ENCODE measurements at places on chromosomes 7 and 10.

DNA sequence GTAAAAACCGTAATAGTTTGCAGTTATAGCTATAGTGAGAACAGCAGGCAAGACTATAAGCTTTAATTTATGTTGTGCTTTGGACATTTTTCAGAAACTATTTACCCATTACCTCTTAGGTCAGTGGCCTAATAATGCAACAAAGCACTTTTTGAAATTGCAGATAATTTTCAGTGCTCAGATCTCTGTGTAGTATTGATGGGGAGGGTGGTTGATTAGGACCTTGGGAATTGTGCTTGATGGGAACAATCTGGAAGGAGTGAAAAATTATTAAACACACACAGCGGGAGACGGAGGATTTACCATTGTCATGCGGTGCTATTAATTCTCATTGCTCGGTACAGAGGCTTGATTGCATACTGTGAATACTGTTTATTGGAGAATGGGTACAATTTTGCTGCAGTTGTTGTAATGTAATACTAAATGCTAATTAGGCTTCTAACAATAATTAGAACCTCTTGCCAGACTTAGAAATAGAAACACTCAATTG lies 304.8 kb downstream of the LRMDA start:
- no peak for DNase-seq

- no peak for DNase-seq
Observed at GRCh38 chr7:110309941-110310340, 781.0 kb upstream of the LRRN3 start.

GRCh38 chr10:11691319-11691755 lies 50.8 kb upstream of the ECHDC3 start:
- no peak for DNase-seq

GRCh38 chr10:76172020-76172419 lies 740.6 kb downstream of the LRMDA start:
- no peak for DNase-seq

DNA sequence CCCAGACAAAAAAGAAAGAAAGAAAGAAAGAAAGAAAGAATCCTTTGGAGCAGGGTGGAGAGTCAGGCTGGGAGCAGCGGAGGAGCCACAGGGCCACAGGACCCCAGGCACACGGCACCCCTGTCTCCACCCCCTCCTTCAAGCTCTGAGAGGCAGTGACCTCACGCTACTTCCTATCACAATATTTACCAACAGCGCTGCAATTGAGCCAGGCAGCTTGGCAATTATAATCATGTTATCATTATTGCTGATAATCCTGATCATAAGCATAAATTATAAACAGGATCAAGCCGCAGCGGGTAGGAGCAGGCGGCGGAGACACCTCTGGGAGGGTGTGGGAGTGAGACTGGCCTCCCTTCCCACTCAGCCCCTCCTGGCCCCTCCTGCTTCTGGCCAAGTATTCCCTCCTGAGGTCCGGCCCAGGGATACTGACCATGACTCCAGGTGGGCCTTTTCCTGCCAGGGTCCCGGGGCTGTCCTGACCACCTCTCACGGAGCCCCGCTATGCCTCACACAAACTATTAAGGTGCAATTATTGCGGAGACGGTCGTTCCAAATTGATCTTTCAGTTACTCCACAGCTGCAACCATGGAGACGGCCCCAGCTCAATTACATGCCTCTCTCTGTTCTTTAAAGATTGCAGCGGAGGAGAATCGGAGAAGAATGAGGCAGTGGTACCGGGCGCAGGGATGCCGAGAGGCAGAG lies 10.0 kb upstream of the GTF2IRD1 start:
- no peak for DNase-seq

GRCh38 chr7:111356941-111357340 lies 205.4 kb downstream of the IMMP2L start:
- DNase-seq = no peak

DNA sequence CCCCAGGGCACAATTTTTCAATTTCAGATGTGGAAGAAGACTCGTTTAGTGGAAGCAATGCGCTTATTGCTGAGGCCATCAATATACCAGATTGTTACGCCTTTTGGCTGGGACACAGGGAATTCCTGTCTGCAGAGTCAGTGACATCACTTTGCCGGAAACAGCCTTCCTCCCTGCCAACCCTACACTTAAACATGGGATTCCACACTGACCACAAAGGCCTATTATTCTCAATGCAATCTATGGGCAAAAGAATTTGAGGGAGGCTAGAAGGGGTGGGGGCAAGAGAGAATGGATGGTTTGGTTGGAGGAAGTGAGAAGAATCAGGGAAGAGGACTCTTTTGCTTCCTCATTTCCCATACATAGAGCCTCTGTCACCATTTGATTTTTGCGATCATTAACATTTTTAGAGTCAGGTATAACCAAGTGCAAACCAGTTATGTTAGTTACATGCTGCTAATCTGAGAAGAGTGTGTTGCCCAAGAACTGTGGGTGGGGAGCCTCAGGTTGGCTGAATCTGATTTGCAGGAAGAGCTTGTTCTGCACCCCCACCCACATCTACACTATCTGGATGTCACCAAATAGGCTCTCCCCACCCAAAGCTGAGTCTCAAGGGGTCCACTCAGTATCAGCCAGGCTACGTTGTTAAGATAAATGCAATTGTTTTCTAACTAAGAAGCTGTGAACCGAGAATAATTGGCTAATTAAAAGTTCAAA lies 58.2 kb downstream of the ENTPD1 start:
- no peak for DNase-seq

DNA sequence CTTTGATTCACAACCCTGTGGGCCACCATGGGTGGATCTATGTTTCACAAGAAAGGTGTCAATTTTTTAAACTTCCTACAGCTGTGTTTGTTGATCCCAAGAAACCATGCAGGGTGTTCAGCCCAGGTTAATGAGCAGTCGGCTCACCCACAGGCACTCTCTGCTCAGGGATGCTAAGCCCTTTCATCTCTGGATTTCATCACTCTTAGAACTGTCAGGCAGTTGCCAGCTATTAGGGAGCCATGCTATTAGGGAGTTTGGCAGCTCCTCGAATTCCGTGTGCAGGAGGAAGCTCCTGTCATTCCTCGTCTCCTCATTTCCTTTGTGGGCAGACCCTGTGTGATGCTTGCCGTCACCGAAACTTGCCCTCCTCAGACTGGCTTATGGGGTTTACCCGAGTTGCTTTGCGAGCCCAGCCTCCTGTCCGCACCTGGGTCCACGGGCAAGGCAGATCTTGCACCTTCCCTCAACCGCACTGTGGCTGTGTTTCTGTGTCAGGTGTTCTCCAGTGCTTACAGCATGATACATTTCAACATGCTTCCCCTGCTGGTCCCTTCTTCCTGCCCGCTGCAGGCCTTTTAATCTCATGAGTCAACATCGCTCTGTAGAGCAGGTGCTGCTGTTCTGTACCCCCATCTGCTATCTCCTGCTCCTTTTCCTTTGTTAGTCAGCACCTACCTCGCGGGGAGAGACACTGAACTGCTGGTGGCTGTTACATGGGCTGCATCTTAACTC lies 509.8 kb downstream of the SUGCT start:
- no peak for DNase-seq

DNA sequence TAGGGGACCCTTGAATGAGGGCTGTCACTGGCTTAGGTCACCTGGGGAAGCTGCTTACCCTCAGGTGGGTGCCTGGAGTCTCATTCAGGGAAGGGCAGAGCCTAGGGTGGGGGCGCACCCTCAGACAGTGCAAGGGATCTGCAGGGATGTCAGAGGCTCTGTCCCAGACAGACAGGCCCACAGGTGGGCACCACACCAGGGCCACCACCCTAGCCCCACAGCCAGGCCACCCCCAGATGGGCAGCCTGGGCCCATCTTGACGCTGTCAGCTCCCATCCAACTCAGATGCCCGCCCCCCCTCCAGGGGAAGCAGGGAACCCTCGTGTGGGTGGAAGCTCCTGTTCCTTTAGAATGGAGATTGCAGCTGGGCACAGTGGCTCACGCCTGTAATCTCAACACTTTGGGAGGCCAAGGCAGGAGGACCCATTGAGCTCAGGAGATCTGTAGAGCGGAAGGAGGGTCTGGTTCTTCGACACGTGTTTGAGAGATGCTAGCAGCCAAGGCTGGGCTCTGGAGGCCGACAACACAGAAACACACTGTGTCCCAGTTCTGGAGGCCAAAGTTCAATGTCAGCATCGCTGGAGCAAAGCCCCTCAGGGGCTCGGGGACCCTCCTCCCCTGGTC lies 58.5 kb upstream of the DNAJB6 start:
- no peak for DNase-seq

GRCh38 chr10:103691267-103691666 lies 164.1 kb downstream of the SH3PXD2A start:
- DNase-seq = no peak

DNA sequence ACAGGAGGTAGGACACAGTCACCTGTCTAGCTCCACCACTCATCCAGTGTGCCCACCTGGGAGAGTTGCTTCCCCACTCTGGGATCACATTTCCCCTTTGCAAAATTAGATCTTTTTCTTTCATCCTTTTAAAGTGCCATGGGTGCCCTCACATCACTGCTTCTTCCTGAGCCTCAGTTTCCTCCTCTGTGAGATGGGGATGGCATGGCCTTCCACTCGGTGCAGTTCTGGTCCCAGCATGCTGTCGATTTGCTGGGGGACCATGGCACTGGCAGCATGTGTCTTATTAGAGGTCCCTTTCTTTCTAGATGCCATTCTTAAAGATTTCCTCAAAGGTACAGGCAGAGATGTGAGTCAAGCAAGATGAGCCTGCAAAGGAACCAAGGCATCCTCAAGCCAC lies 158.3 kb upstream of the ZMIZ1 start:
- no peak for DNase-seq

GRCh38 chr10:114347791-114348190 lies 56.5 kb downstream of the AFAP1L2 start:
- no peak for DNase-seq

DNA sequence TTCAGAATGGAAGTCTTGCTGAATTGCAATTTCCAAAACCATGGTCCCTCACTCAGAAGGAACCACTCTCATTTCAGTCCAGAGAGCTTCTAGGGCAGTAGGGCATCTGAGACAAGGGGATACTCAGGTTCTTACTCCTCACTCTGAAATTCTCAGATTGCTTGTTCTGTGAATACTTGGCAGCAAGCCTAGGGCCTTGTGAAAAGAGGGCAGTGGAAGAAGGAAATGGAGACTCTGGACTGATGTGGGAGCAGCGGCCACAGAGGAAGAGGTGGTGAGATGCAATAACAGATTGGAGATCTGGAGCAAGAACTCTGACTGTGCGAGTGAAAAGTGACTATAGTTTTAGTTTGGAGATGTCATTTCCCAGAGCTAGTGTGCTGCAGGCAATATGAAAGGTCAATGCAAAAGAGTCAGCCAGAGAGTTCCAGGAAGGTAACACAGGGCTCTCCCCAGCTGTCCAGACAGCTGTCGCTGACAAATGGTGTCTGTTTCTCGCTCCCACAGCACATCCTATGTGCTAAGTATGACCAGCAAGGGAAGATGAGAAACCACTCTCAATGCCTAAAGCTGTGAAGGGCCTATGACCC lies 291.6 kb upstream of the KIAA1217 start:
- no peak for DNase-seq

DNA sequence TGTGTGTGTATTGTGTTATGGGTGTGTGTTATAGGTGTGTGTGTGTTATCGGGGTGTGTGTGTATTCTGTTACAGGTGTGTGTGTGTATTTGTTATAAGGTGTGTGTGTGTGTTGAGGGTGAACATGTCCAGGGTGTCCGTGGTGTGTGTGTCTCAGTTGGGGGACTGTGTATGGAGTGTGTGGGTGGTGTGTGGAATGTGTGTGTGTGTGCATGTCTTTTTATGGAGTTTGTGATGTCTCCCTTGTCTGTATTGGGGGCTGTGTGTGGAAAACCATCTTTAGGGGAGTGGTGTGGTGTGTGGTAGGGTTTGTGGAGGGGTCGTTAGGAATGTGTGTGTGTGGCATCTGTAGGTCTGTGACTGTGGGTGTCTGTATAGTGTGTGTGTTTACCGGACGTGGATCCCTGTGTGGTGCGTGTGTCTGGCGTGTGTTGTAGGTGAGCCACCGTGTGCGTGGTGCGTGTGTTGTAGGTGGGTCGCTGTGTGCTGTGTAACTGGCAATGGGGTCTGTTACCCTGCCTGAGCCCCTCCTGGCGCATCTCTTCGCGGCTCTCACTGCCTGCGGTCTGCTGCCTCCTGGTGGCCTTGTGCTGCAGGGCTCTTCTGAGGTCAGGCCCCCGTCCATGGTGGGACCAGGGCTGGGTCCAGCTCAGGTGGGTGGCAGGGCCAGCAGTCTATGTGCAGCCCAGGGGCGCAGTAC lies 61.7 kb downstream of the PALD1 start:
- DNase-seq = no peak

- DNase-seq = no peak
Observed at GRCh38 chr10:66684581-66684980, 241.3 kb upstream of the LRRTM3 start.

- DNase-seq = no peak
Observed at GRCh38 chr10:133350950-133351329, 3.8 kb downstream of the PRAP1 start.

DNA sequence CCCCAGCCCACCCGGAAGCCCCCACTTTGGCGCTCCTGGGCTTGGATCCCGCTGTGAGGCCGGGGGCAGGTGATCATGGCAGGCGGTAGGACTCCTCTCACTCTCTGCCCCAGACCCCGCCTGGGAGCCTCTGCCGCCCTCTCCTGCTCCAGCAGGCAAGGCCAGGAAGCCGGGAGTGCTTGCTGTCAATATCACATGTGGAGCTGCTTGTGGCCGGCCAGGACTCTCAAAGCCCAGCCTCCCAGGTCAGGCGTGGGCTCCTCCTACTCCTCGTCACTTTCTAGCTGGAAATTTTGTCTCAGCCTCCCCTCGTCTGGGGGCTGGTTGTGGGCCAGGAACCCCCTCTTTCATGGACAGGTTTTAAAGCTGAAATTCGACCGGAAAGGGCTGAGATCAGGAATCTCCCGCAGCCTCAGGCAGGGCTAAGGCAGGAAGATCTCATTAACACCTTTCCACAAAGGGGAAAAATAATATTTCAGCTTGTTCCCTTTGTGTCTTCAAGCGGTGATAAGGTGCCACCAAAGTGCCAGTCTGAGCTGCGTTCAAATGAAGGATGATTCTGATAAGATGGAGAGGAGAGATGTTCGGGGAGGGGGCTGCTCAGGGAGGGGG lies 273.6 kb upstream of the PODXL start:
- DNase-seq = no peak

DNA sequence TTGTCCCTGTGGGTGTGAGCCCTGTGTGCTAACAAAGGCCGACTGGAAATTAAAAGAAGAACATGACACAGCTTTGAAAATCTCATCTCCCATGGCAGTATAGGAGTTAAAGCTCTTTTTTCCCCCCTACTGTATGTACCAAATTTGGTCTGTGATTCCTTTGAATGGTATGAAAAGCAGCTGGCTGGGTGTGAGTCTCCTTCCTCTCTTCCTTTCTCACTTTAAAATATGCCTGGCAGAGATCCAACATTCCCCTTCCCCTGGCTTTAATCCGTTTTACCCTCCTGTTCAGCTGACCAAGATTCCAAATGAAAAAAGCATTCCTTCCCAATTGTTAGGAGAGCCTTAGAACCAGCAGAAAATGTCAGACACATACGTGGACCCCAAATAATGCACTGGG lies 225.0 kb upstream of the CELF2 start:
- DNase-seq = no peak

Data from NCI-H1105 treated with DMSO at 0.1 percent for 48 hours (cell line).